ENCODE measurements at places on chromosomes 4 and X.

GRCh38 chr4:47531241-47531953 is 46.3 kb downstream of the ATP10D start:
- peak; percentile 66 for DNase-seq

DNA sequence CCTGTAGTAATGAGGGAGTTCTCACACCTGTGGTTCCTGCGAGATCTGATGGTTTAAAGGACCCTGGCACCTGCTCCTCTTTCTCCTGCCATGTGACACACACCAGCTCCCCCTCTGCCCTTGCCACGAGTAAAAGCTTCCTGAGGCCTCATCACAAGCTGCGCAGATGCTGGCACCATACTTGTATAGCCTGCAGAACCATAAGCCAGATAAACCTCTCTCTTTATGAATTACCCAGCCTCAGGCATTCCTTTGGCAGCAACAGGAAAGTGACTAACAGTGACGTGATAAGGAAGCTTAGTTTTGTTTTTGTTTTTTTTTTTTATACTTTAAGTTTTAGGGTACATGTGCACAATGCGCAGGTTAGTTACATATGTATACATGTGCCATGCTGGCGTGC is 130.9 kb downstream of the AFAP1 start:
- no peak for DNase-seq

DNA sequence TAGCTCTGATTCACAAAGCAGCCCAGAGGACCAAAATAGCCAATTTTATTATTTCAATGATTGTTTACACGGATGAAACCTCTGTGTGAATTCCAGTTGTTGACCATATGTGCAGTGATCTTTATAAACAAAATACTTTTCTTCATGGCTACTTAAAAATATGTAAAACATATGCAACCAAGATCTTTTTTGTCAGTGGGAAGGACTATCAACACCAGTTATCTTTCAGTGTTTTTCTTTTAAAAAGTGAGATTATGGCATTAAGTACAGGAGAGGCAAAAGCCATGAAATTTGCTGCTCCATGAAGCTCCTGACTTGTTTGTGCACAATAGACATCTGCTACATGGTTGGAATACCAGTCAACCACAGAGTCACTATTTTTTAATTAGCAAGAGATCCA is 184.4 kb downstream of the DKK2 start:
- DNase-seq: no peak

DNA sequence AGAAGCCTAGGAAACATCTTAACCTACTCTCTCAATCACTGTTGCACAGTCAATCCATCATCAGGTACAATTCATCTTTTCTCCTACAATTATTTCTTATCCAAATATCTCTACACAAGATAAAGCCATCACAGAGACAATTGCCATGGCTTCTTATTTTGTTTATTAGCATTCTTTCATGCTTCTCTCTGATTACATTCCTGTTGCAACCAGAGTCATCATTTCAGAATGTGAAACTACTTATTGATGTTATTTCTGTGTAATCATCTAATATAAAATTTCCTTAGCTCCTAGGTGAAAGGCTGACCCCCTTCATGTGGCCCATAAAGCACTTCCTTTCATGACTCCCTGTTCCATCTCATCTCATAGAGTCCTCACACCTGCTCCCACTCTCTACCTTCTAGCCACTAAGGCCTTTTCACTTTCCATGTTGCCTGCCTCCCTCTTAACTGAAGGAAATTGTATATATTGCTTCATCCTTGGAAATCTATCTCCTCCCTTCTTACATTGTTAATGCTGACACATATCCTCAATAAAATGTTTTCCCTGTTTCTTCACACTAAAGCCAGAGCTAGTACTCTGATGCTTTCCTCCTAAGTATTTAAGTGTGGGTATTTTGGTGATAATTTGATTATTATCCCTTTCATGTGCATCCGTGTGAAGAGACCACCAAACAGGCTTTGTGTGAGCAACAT is 829.9 kb downstream of the FAT4 start:
- DNase-seq: no peak

DNA sequence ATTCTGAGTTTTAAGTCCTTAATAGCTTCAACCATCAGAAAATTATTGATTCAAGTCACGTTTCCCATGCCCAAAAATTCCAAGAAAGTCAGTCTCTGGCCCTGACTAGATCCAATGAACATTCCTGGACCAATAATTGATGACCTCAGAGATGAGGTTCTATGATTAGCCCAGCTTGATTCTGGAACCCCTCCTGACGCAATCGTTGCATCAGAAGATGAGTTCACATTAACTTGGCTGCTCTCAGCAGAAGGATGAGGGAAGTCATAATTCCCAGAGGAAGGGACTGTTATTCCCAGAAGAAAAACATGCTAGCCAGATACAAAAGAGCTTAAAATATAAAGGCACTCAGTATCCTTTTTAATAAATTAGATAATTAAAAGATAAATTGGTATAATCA is 34.3 kb upstream of the CPEB2 start:
- DNase-seq: no peak

All from CD4-positive, alpha-beta T cell treated with Interleukin-2 at 100 ng/mL for 4 hours (primary cell).